GM03348 (cell line): ENCODE measurements at places on chromosomes 12 and 14.

DNA sequence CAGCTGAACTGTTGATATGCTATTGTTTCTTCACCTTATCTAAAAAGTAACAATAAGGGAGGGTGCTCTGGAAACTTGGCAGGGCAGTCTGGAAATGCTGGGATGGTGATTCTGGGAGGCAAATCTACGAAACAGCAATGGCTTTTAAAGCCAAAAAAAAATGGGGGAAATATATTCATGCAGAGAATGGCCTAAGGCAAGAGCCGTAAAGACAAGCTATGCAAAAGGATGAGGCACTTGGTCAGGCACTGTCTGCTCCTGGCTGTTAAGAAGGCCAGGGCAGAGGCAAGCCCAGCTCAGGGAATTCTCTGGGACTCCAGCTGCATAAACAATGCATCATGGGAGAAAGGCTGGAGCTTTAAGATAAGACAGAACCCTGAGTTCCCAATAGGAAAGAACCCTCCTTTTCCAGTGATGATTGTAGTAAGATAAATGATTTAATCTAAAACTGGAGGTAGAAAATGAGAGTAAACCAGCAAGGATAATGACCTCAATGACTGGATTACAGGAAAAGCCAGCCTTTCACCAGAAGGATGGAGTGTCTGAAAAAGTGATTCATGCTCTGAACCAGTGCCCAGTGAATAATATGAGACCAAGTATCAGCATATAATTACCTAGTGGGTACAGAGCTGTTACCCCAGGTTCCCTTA lies 46.0 kb downstream of the ITPR2 start:
- DNase-seq, result peak; percentile 53

GRCh38 chr12:91256411-91256810 lies 73.8 kb upstream of the DCN start:
- no peak for DNase-seq

DNA sequence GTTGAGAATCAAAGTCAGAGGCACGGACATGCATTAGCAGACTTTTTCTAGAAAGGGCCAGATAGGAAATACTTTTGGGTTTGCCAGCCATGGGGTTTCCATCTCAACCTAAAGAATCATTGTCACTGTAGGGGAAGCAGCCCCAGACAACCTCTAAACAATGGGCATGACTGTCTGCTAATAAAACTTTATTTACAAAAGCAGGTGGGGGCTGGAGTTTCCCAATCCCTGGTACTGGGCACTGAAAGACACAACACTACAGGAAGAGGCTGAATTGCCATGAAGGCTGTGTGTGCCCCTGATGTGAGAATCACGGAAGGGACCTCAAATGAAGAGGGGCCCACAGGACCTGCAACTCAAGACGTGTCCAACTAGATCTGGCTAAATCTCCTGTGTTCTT lies 62.0 kb upstream of the GPR68 start:
- no peak for DNase-seq

DNA sequence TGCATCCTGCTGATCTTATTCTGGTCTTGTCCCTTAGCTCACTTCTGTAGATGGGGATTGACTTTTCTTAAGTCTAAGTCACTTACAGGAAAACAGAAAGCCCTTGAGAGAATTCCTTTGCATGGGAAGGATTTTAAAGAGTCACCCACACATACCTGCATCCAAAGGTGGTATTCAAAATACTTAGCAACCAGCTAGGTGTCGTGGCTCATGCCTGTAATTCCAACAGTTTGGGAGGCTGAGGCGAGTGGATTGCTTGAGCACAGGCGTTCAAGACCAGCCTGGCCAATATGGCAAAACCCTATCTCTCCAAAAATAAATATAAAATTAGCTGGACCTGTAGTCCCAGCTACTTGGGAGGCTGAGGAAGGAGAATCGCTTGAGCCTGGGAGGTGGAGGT lies 14.2 kb downstream of the FGF6 start:
- DNase-seq, result no peak

- DNase-seq, result no peak
Observed at GRCh38 chr14:85315733-85316290, 214.1 kb upstream of the FLRT2 start.

DNA sequence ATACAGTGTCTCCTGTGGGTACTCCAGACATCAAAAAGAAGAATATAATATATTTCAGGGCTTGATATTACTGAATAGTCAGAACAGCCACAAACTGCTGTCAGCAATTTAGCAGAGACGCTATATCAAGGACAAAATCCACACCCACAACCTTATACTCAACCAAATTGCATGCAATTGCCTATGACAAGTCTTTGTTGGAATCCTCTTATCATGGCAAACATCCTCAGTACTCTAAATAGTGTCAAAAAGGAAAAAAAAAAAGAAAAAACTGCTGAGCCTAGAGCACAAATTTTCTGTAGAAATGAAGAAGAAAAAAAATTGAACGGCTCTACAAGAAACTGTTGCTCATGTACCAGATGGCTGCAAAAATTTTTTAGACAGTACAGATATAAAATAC lies 485.7 kb downstream of the TMTC2 start:
- peak; percentile 26 for DNase-seq

- DNase-seq, result no peak
Observed at GRCh38 chr14:104661086-104661485, 28.3 kb upstream of the INF2 start.
